SK-N-SH (cell line): ENCODE measurements at places on chromosomes 6 and 20. TPM values are rescaled to one million over a fixed set of nuclear protein-coding genes. Genes with fewer than 3 reads are reported as not detected.

Gene DNAH8
- polyA plus RNA-seq = under 0.01 TPM in 1 of 2 replicates, not detected in the other

Gene SRC
- 23.8 and 25.6 TPM in 2 replicates for polyA plus RNA-seq

DNA sequence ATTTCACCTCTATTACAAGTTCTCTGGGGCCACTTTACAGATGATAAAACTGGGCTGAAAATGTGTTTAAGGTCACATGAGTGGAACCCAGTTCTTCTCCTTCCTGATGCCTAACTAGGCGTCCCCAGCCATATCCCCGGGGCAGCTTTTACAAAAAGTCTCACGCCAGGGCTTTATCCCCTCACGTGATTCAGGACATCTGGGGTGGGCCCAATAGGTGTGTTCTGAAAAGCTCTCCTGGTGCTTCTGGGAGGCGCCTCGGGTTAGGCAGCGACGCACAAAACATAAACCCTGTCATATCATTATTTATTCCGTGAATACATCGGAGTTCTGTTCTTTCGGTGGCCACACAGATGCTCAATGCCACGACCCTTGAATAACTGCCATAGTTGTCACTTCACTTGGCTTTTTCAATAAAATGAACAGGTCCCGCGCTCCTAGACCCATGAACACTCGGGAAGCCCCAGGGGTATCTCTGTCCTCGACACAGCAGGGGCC, 32.1 kb downstream of the SF3B5 start:
- peaks cover 35% of the 10 kb centered on the region for H3K27me3 ChIP-seq
- no peak for DNase-seq
- H3K4me3 ChIP-seq = peak overlapping the region; percentile 69
- H3K36me3 ChIP-seq = no peaks in the 10 kb centered on the region
- peaks cover 16% of the 10 kb centered on the region; the same call in 1 of the 2 replicates for H3K4me1 ChIP-seq
- H3K27ac ChIP-seq = no peak overlapping the region

DNA sequence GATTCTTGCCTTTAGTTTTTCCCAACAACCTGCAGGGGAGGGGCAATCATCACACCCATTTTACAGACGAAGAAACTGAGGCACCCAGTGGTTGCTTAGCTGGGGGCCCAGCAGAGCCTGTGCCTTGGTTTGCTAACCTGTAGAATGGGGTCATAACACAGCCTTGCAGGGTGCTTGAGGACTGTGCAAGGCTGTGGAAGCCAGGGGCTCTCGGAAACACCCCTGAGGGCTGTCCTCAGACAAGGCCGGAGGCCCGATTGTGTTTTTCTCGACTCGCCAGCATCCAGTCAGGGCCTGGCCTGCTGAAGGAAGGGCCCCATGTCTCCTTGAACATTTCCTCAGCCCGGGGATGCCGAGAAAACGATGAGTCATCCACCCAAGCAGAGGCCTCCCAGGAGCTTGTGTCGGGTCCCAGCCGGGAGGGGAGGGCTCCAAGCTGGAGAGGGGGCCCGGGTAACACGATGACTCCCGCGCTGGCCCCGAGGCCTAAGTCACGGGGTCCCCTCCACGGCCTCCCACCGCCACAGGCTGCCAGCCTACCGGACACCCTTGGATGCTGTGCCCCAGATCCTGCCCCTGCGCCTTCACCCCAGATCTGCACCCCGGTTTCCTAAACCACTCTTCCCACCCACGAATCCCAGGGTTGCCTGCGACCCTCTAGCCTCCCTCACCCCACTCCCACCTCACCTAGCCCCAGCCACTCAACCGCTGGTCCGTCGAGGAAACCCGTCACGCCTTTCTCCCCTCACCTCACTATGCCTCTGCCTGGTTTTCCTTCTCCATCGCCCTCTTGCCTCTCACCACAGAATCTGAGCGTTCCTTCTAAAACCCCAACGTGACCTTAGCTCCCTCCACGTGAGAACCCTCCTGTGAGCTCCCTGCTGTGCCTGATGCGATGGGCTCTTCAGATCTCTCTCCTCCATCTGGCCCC, 10.6 kb downstream of the NOL4L start:
- DNase-seq = no peak
- peak overlapping the region; percentile 37; the same call in 1 of the 2 replicates for H3K27ac ChIP-seq
- peaks cover 2% of the 10 kb centered on the region; the same call in 1 of the 2 replicates for H3K4me1 ChIP-seq
- no peak overlapping the region for H3K4me3 ChIP-seq
- no peaks in the 10 kb centered on the region for H3K36me3 ChIP-seq
- no peaks in the 10 kb centered on the region for H3K27me3 ChIP-seq

GRCh38 chr20:53774461-53775203, 181.0 kb upstream of the ZNF217 start:
- H3K27ac ChIP-seq = peak overlapping the region; percentile 53; the same call in 1 of the 2 replicates
- peaks cover 15% of the 10 kb centered on the region; the same call in 1 of the 2 replicates for H3K4me1 ChIP-seq
- no peak for DNase-seq
- no peaks in the 10 kb centered on the region for H3K27me3 ChIP-seq

Gene GSTA2
- polyA plus RNA-seq = not detected in 2 replicates

Gene ENPP5
- polyA plus RNA-seq = not detected in 2 replicates

DNA sequence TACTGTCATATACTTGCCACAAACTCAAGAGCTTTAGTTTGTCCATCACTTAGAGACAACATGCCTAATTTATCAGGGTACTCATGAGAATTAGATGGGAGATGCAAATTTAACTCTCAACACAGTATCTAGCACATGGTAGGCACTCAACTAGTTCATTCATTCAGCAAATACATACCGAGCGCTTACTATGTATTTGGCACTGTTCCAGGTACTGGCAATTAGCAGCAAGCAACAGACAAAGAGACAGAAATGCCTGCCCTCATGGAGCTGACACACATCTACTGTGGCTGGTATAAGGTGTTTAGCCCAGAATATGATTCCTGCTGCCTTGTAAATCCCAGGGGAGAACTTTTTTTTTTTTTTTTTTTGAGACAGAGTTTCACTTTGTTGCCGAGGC, 4.8 kb downstream of the MICAL1 start:
- H3K4me3 ChIP-seq = no peak overlapping the region
- H3K27me3 ChIP-seq = no peaks in the 10 kb centered on the region
- no peak for DNase-seq
